DND-41 (cell line): ENCODE measurements at places on chromosomes 4 and X.

GRCh38 chr4:94369046-94369445, 26.4 kb upstream of the HPGDS start:
- DNase-seq: no peak
- H3K4me1 ChIP-seq: no peaks in the 10 kb centered on the region
- no peaks in the 10 kb centered on the region for H3K27me3 ChIP-seq

GRCh38 chr4:185265942-185266341, 56.5 kb downstream of the SNX25 start:
- no peak overlapping the region for H3K4me3 ChIP-seq
- H3K27me3 ChIP-seq: peaks cover 5% of the 10 kb centered on the region
- no peak overlapping the region for H3K27ac ChIP-seq
- no peaks in the 10 kb centered on the region for H3K36me3 ChIP-seq

- no peaks in the 10 kb centered on the region for H3K27me3 ChIP-seq
- H3K36me3 ChIP-seq: no peaks in the 10 kb centered on the region
- peak; percentile 29 for DNase-seq
These were observed 213.4 kb upstream of the LNX1 start for GRCh38 chr4:53804719-53805118.

DNA sequence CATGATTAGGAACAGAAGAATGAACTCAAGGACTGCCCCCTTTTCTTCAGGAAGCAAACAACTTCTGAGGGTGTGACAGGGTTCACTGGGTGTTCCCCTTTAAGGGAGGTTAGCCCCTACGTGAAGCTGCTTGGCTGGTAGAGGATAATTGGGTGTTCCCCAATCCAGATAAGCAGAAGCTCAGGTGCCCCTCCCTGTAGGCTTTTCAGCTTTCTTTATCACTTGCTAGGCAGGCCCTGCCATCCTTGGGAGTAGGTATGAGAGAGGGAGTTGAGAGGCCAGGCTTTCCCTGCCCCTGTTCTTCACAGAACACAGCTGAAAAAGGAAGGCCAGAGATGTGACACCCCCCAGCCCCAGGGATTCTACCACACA, 44.2 kb downstream of the RTL9 start:
- H3K4me3 ChIP-seq: no peak overlapping the region
- H3K27me3 ChIP-seq: no peaks in the 10 kb centered on the region
- H3K4me1 ChIP-seq: no peaks in the 10 kb centered on the region
- DNase-seq: no peak
- no peak overlapping the region for H3K27ac ChIP-seq

GRCh38 chrX:118225711-118226428, 109.3 kb upstream of the KLHL13 start:
- H3K4me3 ChIP-seq: no peak overlapping the region
- DNase-seq: no peak
- H3K4me1 ChIP-seq: no peaks in the 10 kb centered on the region
- H3K27ac ChIP-seq: no peak overlapping the region

- no peak overlapping the region for H3K4me3 ChIP-seq
- no peaks in the 10 kb centered on the region for H3K27me3 ChIP-seq
- H3K4me1 ChIP-seq: no peaks in the 10 kb centered on the region
- H3K36me3 ChIP-seq: no peaks in the 10 kb centered on the region
- H3K27ac ChIP-seq: no peak overlapping the region
These were observed 55.8 kb downstream of the CCNI start for GRCh38 chr4:77020017-77020416.

DNA sequence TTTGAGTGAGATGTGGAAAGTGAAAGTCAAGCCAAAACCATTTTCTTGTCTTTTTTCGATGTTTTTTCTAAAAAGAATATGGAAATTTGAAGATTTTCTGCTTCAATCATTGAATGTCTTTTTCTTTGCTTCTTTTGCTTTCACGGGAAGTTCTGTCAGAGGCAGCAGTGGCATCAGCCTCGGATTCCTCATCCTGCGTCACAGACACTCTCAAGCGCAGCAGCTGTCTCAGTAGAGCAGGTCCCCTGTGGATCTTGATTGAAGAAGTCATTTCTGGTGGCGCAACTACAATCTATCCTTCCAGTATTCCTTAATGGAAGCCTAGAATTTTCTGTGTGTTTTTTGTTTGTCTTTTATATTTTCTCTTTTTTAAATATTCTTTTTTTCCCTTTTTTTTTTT, 52.7 kb upstream of the NEIL3 start:
- H3K4me1 ChIP-seq: peaks cover 32% of the 10 kb centered on the region
- H3K36me3 ChIP-seq: no peaks in the 10 kb centered on the region
- peak; percentile 73 for DNase-seq
- H3K27me3 ChIP-seq: no peaks in the 10 kb centered on the region

GRCh38 chr4:78311306-78311705, 240.3 kb upstream of the ANXA3 start:
- no peak overlapping the region for H3K27ac ChIP-seq
- H3K36me3 ChIP-seq: no peaks in the 10 kb centered on the region
- H3K27me3 ChIP-seq: no peaks in the 10 kb centered on the region
- no peak overlapping the region for H3K4me3 ChIP-seq
- no peaks in the 10 kb centered on the region for H3K4me1 ChIP-seq

DNA sequence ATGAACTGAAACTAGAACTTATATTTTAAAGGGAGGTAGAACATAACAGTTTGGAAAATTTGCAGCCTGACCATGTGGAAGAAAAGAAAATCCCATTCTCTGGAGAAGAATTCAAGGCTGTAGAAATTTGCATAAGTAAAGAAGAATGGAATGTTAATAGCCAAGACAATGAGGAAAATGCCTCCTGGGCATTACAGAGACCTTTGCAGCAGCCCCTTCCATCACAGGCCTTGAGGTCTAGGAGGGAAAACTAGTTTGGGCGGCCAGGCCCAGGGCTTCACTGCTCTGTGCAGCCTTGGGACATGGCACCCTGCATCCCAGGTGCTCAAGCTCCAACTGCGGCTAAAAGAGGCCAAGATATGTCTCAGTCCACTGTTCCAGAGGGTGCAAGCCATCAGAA, 1506.8 kb downstream of the PCDH18 start:
- no peaks in the 10 kb centered on the region for H3K36me3 ChIP-seq
- H3K4me1 ChIP-seq: no peaks in the 10 kb centered on the region
- DNase-seq: no peak
- no peak overlapping the region for H3K4me3 ChIP-seq

DNA sequence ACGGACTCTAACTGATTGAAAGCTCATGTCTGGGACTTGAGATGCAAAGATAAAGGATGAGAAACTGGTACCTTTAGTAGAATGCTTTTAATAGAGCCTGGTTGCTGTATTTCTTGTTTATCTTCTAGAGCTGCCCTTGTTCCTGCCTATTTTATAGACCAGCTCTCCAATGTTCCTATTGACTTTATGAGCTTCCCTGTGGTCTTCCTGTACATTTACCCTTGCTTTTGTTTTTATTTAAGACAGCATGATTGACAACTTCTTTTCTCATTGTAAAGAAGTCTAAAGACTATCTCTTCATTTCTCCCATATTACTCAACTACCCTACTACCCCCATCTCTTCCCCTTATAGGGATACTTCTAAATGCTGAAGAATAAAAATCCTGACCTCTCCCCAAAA, 174.7 kb downstream of the UGT8 start:
- no peak overlapping the region for H3K27ac ChIP-seq
- no peaks in the 10 kb centered on the region for H3K4me1 ChIP-seq
- H3K27me3 ChIP-seq: no peaks in the 10 kb centered on the region
- no peak overlapping the region for H3K4me3 ChIP-seq
- no peaks in the 10 kb centered on the region for H3K36me3 ChIP-seq

DNA sequence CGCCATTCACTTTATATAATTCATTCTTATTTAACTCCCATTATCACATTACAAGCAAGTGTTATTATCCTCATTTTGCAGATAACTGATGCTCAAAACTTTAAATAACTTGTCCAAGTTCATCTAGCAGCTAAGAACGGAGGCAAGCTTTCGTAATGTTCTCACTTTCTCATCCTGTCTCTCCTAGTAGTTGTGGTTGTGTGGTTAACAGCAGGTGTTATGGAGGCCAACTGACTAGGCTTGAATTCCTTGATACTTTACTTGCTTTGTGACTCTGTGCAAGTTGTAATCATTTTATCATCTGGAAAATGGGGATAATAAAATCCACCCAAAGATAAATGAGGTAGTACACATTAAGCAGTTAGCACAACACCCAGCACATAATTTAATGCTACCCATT, 109.9 kb upstream of the PTPN13 start:
- H3K27me3 ChIP-seq: no peaks in the 10 kb centered on the region
- no peak overlapping the region for H3K4me3 ChIP-seq
- H3K27ac ChIP-seq: peak overlapping the region; percentile 81

- H3K4me3 ChIP-seq: peak overlapping the region; percentile 30; the same call in 1 of the 2 replicates
- peak overlapping the region; percentile 64 for H3K27ac ChIP-seq
- peaks cover 20% of the 10 kb centered on the region for H3K4me1 ChIP-seq
- no peaks in the 10 kb centered on the region for H3K36me3 ChIP-seq
- H3K27me3 ChIP-seq: no peaks in the 10 kb centered on the region
These were observed 44.2 kb downstream of the ZNF185 start for GRCh38 chrX:152942077-152942442.

DNA sequence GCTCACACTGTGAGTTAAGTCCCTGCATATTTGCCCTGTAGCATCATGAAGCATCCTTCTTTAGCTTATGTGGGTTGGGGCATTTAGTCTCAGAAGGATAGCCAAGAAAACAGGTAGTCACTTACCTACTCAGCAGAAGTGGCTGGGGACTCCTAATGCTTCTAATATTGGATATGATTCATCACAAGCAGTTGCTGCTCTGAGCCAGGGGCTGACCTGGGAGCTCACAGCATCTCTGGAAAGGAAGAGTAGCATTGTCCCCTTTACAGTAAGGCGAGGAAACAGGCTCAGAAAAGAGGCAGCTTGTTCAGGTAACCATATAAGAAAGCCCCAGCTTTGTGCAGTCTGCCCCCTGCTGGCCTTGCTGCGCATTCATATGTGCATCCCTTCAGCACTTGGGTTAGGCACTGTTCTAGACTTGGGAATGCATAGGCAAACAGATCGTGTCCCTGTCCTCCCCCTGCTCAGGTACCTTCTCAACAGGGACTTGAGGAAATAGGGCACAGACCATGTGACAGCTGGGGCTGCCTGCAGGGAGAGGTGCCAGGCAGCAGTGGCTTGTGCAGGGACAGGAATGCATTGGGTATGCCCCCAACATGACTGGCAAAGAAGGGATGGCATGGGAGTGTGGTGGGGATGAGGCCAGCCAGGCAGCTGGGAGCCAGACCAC, 35.7 kb upstream of the TBC1D14 start:
- H3K27me3 ChIP-seq: no peaks in the 10 kb centered on the region
- no peak overlapping the region for H3K4me3 ChIP-seq
- peaks cover 85% of the 10 kb centered on the region for H3K36me3 ChIP-seq
- H3K27ac ChIP-seq: no peak overlapping the region
- H3K4me1 ChIP-seq: no peaks in the 10 kb centered on the region

GRCh38 chrX:154791467-154791866, 13.8 kb downstream of the MPP1 start:
- no peak overlapping the region for H3K27ac ChIP-seq
- DNase-seq: no peak
- H3K4me1 ChIP-seq: no peaks in the 10 kb centered on the region
- peaks cover 5% of the 10 kb centered on the region; the same call in 1 of the 2 replicates for H3K36me3 ChIP-seq
- H3K27me3 ChIP-seq: no peaks in the 10 kb centered on the region

DNA sequence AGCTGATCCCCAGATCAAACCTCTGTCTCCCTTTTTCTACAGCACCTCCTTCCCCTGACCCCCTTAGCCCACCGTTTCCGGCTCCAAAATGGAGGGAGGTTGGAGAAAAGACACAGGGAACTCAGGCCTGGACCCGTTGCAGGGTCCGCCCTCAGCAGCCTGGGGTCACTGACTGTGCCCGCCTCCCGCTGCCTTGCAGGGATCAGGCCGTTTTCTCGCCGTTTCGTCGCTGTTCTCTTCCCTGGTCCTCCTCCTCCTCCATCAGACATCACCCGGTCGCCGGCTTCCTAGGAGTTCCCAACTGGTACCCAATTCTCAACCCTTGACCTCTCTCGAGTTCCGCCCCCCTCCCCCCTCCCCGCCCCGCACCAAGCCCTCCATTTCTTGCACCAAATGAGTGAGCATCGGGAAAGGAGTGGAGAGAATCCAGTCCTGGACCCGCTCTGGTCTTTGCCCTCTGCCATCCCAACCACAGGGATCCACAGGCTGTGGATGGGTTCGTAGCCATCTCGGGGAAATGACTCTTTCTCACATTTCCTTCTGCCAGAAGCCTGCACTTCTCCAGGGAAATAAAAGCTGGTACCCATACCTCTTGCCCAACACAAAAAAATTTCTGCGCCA, 493 bp downstream of the TCEAL5 start:
- H3K4me1 ChIP-seq: no peaks in the 10 kb centered on the region
- H3K36me3 ChIP-seq: no peaks in the 10 kb centered on the region
- H3K4me3 ChIP-seq: no peak overlapping the region
- no peak for DNase-seq
- no peak overlapping the region for H3K27ac ChIP-seq
- no peaks in the 10 kb centered on the region for H3K27me3 ChIP-seq

GRCh38 chr4:48033825-48034413, 17.3 kb downstream of the NIPAL1 start:
- peak; percentile 23 for DNase-seq
- no peak overlapping the region for H3K4me3 ChIP-seq
- H3K27me3 ChIP-seq: no peaks in the 10 kb centered on the region
- H3K4me1 ChIP-seq: no peaks in the 10 kb centered on the region
- H3K27ac ChIP-seq: no peak overlapping the region

DNA sequence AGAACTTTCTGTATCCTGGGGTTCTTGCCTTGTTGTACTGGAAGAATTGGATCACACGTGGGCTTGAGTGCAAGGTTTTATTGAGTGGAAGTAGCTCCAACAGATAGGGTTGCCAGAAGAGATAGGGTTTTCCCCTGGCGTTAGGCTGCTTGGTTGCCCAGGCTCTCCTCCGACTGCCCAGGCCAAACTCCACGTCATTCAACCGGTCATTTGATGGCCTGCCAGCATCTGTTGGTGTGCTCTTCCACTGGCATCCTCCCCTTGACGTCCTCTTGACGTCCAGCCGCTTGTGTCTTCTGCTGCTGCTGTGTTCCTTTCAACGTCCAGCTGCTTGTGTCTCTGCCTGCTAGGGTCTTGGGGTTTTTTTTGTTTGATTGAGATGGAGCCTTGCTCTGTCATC, 340.3 kb upstream of the ZCCHC13 start:
- no peak overlapping the region for H3K27ac ChIP-seq
- H3K4me1 ChIP-seq: no peaks in the 10 kb centered on the region
- H3K36me3 ChIP-seq: peaks cover 27% of the 10 kb centered on the region
- no peak for DNase-seq

DNA sequence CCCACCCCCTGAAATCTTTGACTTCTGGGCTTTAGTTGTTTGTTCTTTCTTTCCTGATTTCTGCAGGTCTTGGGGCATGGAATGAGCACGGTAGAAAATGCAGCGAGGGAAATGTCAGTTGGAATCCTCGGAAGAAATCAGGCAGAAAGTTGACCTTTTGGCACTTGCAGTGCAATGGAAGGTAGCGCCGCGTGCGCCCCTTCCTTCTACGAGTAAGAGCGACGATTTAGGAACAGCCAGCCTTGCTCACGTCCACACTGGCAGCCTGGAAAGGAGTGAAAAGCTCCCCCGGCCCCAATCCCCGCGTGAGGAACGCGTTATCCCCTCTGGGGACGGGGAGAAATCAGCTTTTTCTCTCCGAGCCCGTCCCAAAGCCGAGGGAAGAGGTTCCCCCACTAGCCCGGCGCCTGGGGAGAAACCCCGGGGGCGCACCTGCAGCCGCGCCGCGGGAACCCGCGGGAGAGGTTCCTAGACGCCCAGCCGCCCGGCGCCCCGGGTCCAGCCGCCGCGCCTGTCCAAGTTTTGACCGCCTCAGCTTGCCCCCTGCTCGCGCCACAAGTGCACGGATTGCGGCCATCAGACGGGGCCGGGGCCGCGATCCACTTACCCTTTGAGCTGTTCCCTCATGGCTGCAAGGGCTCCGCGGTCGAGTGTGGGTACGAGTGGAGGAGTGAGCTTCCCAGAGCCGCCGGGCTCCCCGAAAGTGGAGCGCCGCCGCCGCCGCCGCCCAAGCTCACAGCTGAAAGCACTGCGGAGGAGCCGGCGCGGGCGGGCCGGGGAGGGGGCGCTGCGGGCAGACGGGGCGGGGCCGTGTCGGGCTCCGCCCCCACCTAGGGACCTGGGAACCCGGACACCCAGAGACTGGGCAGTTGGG, 194.6 kb upstream of the FTHL17 start:
- no peaks in the 10 kb centered on the region for H3K36me3 ChIP-seq
- no peaks in the 10 kb centered on the region for H3K27me3 ChIP-seq
- H3K4me3 ChIP-seq: no peak overlapping the region
